ENCODE measurements at places on chromosomes 3 and 15.

DNA sequence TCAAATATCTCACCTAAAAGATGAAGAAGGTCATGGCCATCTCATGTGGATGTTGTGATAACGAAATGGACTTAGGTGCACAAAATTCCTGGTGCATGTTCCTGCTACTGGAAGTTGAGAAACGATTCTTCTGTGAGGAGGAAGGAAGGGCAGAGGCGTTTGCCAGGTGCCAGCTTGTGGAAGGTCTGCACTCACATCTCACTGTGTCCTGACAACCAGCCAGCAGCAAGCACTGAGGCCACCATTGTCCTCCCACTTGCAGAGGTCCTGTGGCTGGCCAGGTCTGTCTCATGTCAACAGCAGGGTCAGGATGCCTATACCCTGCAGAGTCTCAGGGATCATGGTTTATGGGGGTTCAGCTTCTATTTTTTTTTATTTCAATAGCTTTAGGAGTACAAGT is 3.7 kb downstream of the FAM240A start:
- no peak for DNase-seq

DNA sequence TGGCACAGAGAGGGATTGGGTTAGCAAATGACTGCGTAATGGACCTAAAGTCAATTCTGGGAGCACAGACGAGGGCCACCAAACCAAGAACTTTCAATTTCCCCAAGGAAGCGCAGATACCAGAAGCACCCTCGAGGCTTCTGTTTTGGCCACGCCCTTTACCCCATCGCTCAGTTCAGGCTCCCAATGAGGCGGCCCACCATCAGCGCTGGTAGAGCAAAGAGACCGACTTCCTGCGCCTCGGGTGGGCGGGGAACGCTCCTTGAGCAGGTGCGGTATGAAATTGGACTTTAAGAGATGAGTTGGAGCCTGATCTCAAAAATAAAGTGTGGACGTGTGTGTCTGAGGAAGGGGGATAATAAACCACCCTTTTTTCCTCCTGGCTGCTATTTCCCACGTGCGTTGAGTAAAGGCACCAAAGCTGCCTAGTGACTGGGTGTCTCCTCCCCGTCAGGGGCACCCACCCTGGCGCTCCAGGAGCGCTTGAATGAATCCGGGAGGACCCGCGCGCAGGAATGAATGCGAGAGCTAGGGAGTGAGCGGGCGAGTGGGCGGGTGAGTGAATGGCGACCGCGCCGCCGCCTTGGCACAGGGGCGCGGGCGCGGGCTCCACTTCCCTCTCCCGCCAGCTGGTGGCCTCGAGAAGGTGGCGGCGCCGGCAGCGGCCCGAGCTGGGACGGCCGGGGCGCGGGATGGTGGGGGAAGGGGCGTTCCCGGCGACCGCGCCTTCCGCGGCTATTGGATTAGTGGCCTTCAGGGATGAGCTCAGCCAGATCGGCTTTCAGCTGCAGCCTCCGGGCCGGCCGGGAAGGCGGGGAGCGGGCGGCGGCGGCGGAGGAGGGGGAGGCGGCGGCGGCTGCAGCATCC is at the start of gene SPSB4:
TSS of gene SPSB4 (plus strand) at position 772 of the 867 bp plus-strand sequence. CDS start 14,758 bp downstream, outside the sequence.
- no peak for DNase-seq

DNA sequence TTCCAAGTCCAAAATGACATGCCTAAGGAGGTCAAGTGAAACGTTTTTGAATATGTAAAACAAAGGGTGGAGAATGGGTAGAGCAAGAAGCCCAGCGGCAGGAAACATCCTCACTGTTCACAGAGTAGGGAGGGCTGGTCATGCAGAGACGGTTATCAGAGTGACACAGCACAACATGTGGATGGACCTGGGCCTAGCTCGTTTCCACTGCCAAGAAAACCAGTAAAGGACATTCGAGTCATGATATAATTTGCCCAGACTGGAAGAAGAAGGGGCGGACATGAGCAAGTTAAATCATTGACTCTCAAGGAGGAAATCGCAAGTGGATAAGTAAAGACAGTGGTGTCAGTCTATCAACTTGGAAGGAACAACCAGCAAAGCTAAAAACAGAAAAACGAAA is 89.3 kb downstream of the LRIG1 start:
- DNase-seq = no peak

- no peak for DNase-seq
These were observed 19.5 kb upstream of the PIK3CB start for GRCh38 chr3:138854204-138854603.

DNA sequence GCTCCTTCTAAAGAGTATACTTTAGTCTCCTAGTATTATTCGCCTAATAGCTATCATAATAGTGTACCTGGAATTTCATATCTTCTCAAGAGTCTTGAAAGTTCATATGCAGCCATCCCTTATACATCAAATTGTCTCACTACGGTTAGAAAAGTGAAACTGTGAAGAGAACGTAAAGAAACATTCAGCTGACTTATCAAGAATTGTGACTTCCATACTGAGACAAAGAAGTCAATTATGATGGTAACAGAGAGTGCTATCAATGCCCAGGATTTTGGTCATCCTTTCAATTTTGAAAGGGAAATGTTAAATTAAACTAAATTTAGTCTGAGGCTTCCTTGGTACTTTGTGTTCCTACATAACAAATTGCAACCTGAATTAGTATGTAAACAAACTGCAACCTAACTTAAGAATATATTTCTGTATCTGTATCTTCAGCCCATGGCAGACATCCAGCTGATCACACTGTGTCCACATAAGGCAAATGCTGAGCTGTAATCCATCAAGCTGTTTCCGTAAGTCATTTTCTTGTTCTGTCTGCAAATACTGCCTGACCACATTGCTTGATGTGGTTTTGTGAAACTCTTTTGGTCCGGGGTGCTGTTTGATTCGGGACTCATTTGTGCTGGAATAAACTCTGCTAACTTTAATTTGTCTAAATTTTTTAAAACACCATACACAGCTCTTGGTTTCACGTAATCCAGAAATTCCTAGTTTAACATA is 469.6 kb downstream of the SI start:
- no peak for DNase-seq

- no peak for DNase-seq
These were observed 795.0 kb downstream of the ROBO1 start for GRCh38 chr3:78972617-78973301.

DNA sequence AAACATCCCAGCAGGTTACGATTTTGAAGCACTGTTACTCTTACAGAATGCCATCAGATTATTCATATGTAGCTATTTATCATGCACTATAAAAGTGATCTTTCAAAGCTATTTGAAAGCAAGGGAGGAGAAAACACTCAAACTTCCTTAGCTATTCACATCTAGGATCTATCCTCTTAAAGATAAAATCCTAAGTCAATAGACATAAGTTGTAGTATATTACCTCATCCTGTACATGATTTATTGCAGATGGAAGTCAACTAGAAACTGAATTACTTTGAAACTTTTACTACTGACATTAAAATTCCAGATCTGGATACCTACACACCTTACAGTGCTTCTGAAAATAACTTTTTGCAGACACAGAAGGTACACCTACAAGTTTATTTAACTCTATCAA is 197.2 kb downstream of the MEIS2 start:
- DNase-seq = no peak

DNA sequence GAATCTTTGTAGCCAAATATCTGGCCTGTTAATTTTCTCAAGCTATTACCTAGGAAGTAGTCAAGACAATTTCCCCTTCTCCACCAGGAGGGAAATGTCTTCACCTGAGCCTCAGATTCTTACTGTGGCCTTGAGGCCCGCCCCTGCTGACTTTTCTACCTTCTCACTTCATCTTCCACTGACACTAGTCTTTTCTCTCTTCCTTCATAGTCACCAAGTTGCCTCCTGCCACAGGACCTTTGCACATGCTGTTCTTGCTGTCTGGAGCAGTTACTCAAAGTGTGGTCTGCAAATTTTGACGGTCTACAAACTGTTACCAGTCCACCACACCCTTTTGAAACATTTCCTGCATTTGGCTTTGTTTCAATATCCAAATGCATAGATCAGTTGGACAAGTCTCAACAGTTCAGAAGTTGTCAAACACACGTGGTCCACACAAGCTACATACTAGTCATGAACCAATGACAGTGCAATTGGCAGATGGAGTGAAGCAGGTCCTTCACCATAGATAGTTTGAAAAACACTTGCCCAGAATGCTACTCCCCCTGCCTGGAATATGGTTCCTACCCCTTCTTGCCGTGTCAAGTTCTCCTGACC is 100.5 kb downstream of the OSBPL10 start:
- no peak for DNase-seq

DNA sequence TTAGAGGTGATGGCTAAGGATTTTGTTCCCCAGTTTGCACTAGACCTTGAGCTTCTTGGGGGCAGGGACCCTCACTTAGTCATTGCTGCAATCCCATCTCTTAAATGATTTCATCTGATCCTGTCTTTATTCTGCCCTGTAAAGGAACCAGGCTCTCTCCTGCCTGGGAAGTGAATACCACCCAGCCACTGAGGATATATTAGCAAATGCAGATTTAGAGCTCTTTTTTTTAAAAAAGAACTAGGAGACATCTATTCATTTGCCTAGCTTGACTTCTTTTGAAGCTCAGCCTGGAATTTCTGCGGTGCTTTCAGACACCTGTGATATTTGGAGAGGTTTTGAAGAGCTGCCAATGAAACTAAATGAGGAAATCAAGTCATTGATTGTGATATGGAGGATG is 41.8 kb downstream of the CA12 start:
- DNase-seq = no peak

Measured in T-helper 22 cell (primary cell).